Esophagus mucosa (tissue), 1 donor: ENCODE measurements at places on chromosomes 5 and 9.
A peak's percentile ranks its signal among the peaks of the same experiment; 100 is the strongest.

GRCh38 chr9:137445275-137445807 lies 4.2 kb upstream of the ENTPD8 start:
- peak; percentile 81 for ATAC-seq

- no peak for ATAC-seq
These were observed 271.0 kb downstream of the FSTL4 start for GRCh38 chr5:133341296-133341695.

DNA sequence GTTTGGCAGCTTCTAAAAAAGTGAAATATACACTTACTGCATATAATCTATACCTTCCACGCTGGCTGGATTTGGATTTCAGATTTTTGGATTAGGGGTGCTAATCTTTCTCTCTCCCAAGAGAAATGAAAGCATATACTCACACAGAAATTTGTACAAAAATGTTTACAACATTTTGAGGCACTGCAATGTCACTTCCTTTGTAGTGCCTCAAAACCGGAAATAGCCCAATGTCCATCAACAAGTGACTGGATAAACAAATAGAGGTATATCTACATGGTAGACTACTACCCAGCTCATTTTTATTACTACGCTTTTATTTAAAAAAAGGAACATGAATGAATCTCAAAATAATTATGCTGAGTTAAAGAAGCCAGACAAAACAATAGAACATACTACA lies 74.0 kb upstream of the MIER3 start:
- ATAC-seq: no peak

GRCh38 chr5:6378766-6379103 lies 388 bp upstream of the MED10 start:
- no peak for ATAC-seq

GRCh38 chr5:90618071-90618470 lies 59.5 kb downstream of the ADGRV1 start:
- ATAC-seq: no peak

DNA sequence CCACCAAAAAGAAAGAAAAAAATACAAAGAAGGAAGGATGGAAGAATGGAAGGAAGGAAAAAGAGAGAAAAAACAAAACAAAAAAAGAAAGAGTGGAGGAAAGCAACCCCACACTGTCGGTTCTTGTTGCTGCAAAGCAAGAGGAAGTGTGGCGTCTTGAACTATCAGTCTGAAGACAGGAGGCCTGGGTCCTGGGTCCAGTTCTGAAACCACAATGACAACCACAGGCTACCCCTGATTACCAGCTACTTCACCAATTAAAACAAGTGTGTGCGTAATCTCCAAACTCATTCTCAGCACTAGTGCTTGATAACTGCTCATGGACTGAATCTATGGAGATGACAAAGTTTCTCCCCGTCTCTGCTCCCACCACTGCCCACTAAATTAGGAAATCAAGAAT lies 93.7 kb downstream of the RASEF start:
- no peak for ATAC-seq

DNA sequence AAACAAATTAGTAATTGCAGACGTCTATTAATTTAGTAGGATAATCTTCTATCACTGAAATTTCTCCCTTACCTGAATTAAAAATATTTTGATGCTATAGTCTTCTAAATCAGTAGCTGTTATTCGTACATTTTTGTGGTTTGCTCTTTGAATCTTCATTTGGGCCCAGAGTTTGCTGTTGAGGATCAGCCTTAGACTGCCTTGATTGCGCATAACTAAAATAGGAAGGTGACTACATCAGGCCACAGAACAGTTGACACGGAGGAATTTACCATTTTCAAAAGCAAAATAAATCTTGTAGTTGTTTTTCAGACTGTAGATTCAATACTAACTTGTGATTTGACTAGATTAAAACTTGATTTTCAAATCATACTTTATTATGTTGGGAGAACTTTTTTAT lies 11.8 kb upstream of the NADK2 start:
- ATAC-seq: no peak

- ATAC-seq: no peak
These were observed 412.2 kb upstream of the SLC24A2 start for GRCh38 chr9:20200991-20201431.

DNA sequence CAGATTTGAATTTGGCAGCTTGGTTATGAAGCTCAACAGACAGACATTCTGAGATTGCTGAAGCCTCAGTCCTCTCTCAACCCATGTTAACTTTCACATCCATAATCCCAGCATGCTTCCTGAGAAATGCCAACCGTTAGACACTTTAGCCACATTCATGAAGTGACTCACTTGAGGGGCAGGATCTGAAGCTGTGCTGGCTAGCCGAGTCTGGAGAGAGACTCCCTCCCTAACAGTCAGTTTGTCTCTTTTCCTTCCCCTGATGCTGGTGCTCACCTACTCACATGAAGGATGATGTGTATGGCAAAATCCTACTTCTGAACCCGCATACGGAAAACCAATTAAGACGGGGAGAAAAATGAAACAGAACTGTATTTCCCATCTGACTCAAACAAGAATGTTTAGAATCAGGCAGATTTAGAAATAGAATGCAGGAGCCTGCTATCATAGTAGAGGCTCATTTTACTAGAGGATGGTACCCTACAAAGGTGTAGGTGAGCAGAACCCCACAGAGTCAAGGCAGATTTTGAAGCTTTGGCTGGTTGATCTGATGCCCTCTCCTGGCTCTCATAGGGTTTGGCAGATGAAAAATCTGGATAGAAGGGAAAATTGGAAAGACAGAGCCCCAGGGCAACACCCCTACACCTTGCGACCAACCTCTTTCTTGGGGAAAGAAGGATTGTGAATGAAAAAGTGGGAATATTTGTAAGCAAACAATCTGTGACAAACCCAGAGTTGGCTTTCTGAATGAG lies 150.9 kb upstream of the LHFPL2 start:
- ATAC-seq: no peak

DNA sequence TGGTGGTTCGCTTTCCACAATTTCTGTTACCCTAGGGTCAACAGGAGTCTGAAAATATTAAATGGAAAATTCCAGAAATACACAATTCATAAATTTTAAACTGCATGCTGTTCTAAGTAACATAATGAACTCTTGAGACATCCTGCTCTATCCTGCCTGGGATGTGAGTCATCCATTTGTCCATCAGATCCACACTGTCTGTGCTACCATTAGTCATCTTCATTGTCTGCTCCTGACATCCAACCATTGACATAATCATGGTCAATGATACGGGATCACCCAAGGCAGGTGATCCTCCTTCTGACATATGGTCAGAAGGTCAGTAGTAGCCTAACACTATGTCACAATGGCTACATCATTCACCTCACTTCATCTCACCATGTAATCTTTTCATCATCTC lies 276.7 kb upstream of the KIF2A start:
- peak; percentile 79 for ATAC-seq

GRCh38 chr9:34046784-34047379 lies 1.8 kb downstream of the UBAP2 start:
- ATAC-seq: peak; percentile 51

DNA sequence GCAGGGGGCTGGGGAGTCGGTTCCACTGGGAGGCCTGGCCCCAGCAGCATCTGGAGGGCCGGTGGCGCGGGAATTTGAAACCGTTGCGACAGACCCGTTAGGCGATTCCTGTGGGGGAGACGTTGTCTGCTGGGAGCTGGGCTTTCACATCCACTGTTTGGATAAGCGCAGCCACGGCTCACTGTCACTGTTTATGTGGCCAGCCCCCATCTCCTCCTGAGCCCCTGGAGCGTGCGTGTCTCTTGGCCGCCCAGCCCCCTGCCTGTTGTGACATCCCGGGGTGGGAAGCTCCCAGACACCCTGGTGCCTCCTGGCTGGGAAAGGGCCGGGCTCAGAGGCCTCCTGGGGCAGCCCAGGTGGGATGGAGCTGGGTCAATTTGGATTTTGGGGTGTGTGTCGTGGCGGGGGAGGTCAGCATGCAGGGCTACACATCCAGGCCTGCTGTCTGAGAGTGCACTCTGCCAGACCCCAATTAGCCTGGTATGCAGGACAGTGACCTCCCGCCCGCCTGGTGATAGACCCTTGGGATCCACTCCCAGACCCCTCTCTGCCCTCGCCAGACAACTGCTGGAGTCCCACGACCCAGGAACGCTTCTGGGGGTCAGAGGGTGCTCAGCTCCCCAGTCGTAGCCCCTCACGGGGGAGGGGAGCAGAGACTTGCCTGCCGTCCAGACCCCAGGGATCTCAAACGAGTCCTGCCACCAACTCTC lies 62.0 kb upstream of the RNU6ATAC start:
- no peak for ATAC-seq

DNA sequence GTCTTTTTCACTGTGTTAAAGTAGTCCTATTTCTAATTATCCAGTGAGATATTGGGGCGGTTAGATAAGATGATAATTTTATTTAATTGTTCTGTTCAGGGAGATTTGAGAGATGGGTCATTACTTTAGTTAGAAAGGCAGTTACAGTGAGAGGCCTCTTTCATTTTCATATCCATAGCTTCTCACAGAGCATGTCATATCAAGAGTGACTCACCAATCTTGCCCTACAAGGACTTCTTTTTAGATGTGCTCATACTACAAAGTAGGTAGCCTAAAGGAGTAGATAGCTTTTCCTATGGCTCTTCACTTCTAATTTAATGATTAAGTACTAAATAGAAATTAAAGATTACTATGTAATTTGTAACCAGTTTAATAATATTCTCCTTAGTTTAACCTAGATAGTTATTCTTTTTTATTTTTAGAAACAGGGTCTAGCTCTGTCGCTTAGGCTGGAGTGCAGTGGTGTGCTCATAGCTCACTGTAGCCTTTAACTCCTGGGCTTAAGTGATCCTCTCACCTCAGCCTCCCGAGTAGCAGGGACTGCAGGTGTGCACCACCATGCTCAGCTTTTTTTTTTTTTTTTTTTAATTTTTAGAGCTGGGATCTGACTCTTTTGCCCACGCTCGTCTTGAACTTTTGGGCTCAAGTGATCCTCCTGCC lies 71.0 kb downstream of the FER start:
- ATAC-seq: peak; percentile 75

DNA sequence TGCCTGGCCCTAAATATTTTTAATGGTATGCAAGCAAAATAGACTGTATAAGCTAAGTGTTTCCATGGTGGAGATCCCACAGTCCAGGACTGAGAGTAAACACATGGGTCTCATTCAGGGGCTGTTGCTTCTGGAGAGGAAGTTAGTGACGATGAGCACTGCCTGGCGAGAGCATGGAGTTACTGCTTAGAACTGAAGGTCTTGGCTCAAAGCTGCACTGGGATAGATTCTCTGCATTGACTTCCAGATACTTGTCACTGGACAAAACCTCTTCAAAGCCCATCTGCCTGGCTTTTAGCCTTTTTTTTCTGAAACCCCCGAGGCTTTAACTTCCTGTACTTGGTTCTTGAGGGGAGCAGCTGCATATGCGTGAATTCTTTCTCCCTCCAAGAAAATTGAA lies 39.2 kb downstream of the GPR107 start:
- ATAC-seq: no peak

DNA sequence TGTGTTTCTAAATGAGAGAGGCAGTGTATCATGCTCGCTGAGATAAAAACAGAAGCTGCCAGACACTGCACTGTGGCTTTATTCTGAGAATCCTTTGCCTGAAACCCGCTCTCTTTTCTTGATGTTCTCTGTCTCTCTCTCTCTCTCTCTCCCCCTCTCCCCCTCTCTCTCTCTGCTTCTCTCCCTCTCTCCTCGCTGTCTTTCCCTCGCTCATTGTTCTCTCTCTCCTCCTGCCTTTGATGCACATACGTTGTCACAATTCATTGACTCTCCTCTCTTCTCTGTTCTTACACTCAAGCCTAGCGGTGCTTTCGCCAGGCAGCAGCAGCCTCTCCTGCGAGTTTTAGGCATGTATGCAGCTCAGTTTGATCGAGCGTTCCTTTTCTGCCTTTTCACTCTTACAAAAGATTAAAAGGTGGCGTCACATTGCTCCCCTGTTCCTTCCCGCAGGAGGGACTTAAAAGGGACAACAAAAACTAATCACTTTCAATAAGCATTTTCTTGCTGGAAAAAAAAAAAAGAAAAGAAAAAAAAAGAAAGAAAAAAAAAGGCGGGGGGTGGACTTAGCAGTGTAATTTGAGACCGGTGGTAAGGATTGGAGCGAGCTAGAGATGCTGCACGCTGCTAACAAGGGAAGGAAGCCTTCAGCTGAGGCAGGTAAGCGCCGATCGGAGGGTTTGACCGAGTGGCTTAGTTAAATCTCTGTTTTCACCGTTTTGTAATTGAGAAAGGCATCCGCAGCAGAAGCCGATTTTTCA lies 717.9 kb upstream of the WWC1 start:
- ATAC-seq: peak; percentile 52

DNA sequence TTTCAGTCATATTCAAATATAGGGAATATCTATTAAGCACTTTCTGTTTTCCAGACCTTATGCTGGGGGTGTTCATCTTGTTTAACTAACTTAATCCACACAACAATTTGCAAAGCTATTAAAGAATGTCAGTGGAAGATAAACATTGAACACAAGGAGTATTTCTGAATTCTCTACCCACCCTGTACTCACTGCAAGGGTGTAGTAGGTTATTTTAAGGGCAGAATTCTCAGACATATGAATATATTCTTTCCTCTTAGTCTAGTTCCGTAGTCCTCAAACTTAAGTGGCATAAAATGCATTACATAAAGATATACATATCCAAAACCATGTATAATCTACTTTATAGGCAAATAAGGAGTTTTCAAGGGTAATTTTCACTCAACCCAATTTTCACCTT lies 19.9 kb upstream of the CHSY3 start:
- no peak for ATAC-seq

- ATAC-seq: no peak
These were observed 82.4 kb downstream of the FOXD1 start for GRCh38 chr5:73365990-73366667.

DNA sequence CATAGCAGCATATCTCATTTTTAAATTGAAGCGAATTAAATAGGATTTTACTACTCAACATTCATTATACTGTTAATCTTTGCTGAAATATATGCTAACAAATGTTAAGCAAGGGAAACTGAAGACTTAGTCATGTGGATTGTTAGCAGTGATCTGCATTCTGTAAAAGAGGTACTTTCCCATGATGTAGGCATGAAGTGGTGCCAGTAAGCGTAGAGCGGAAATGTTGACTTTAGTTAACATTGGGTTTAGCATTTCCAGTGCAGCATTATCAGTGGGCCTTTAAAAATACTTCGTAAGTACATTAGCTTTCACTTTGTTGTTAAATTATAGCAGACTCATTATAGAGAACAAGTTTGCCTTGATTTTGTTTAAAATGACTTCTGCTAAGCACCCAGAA lies 130.3 kb downstream of the CDC42SE2 start:
- peak; percentile 88 for ATAC-seq

- no peak for ATAC-seq
These were observed 12.5 kb downstream of the SRFBP1 start for GRCh38 chr5:121974261-121974660.
